ENCODE measurements at places on chromosomes 16 and 17. TPM values are rescaled to one million over a fixed set of nuclear protein-coding genes. Genes with fewer than 3 reads are reported as not detected.

Gene HS3ST2
- 0.12 TPM for total RNA-seq

DNA sequence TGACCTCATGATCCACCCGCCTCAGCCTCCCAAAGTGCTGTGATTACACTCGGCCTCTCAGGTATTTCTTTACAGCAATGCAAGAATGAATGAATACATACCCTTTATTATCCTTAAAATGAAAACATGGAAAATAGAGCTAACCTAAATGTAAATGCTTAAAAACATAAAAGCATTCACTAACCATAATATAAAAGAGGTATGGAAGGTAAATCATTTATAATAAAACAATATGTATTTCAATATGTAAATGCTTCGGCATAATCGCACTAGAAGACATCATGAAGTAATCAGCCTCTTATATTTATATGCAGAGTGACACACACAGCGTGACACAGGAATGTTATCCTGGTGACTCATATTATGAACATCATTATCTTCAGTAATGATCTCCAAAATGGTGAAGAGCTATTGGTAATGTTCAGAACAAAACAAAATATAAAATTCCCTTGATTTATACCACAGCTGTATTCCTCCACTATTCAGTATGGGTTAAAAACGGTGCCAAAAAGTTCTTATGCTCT is 53.9 kb downstream of the AIPL1 start:
- ATAC-seq: no peak

DNA sequence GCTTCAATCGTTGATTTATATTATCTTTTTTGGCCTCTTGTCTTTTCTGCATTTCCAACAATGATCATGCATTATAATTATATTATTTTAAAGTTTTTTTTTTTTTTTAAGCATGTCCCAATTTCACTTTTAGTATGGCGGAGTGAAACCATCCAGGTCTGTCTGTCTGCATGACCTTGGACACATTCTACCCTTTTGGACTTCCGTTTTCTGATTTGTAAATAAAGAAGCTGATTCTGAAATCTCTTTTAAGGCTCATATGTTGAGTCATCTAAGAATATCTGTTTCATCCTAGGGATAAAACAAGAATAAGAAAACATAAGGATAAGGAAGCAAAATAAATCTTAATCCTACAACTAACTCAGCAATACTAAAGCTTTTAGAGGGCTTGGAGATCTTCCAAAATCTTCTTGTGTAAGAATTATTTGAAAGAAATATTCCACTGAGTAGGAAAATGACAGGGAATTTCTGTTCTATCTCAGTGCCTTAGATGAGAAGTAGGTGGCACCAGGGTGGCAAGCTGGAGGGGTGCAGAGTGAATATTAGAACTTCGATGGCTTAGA is 195.7 kb upstream of the TOX3 start:
- no peak for ATAC-seq

- no peak for ATAC-seq
Measured at GRCh38 chr16:88197481-88198456, 185.0 kb upstream of the ZNF469 start.

GRCh38 chr17:32914181-32914580 is 13.8 kb upstream of the TMEM98 start:
- no peak for ATAC-seq

- no peak for ATAC-seq
Measured at GRCh38 chr17:33390479-33391176, 97.5 kb upstream of the ASIC2 start.

DNA sequence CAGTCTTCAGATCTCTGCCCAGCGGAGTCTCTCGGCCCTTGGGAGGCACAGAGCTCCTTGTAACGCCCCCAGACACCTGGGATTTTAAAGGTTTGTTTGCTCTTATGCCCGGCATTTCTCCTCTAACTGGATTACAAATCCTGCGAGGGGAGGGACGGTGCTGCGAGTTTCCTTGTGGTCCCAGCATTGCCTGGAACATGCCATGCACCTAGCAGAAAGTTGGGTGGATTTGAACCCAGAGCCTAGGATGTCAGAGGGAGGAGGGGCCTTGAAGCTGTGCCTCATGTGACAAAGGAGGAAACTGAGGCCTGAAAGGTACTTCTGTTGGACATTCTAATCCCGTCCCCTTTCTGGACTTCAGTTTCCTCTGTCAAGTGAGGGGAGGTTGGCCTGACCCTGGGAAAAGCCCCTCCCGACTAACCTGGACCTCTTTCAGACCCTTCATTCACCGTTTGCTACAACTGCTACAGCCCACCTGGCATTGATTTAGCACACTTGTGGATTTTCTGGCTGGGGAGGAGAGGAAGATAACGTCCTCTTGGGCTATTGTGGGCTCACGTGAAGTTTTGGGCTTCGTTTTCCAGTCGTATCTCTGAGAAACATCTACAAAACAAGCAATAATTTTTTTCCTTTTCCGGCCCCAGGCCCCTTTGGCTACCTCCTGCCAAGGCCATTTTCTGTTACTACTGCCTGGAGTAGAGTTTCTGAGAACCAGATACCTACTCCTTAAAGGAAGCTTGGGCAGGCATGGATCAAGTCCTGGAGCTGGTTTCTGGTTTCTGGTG is 30.9 kb downstream of the MRC2 start:
- no peak for ATAC-seq
